ENCODE measurements at places on chromosomes 3 and 15.

GRCh38 chr3:28376424-28376823 is 27.8 kb upstream of the AZI2 start:
- peak; percentile 16 for DNase-seq

DNA sequence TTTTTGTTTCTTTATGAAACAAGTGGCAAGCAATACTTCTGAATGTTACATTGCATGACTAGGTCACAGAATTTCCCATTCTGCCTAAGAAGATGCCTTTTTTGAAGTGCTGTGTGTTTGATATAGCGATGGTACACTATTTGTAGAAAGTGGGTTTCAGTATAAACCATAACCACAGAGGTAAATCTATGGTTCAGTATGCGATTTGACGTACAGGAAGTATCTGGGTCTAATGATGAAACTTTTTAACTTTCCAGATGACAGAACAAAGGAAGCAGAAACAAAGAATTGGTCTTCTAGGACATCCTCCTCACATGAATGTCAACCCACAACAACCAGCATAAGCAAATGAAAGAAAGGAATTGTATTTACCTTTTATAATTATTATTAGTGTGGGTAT is 133.4 kb upstream of the BHLHE40 start:
- no peak for DNase-seq

DNA sequence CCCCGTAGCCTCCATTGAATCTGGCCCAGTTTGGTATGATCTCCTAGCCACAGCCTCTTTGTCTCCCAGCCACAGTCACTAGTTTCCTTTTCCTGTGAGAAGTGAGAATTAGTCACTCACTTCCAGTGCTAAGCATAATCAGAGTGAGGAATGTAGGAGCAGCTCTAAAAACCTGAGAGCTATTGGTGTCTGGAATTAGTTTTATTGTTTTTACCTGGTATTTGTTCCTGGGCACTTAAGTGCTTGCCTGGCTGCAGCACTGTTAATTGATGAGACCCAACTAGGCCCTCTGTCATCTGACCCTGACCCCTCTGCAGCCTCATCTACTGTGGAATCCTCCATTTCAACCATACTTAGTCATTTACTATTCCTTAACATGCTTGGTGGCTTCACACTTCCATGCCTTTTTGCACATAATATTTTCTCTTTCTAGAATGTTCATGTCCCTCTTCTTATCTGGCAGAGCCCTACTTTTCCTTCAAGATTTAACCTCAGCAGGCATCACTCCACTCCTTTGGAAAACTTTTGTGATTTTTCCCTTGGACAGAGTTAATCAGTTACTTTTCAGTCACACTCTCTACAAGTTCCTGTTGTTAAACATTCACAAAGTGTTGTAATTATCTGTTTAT is 48.8 kb downstream of the PDE8A start:
- peak; percentile 32 for DNase-seq

DNA sequence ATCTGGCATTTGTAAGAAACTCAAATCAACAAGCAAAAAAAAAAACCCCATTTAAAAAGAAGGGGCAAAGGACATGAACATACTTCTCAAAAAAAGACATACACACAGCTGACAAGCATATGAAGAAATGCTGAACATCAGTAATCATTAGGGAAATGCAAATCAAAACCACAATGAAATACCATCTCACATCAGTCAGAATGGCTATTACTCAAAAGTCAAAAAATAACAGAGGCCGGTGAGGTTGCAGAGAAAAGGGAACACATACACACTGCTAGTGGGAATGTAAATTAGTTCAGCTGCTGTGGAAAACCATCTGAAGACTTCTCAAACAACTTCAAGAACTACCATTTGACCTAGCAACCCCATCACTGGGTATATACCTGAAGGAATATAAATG is 199.4 kb upstream of the THBS1 start:
- no peak for DNase-seq

- no peak for DNase-seq
Measured at GRCh38 chr3:127419641-127420553, 132.1 kb upstream of the PRR20G start.

- peak; percentile 72 for DNase-seq
Measured at GRCh38 chr15:83207009-83207659, 489 bp downstream of the HDGFL3 start.

DNA sequence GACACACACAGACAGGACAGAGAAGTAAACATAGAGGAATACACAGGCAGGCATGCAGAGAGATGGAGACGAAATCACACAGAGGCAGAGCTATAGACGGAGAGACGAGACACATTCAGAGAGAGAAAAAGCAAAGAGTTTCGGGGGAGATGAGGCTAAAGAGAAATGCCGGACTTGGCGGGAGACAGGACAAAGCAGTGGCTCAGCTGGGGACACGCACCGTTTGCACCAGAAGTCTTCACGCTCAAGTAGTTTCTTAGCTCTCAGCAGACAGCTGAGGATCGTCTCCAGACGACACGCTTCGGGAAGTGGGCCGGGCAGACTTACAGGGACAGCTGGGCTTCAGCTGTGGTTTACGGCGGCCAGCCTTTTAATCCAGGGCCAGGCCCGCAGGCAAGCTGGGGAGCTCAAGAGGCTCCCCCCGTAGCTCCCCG is 56.2 kb upstream of the DLG1 start:
- peak; percentile 68 for DNase-seq

- peak; percentile 34 for DNase-seq
Measured at GRCh38 chr3:160226026-160226907, 1.0 kb downstream of the C3orf80 start.

- DNase-seq = no peak
Measured at GRCh38 chr3:184604615-184605290, 43.2 kb downstream of the EPHB3 start.

DNA sequence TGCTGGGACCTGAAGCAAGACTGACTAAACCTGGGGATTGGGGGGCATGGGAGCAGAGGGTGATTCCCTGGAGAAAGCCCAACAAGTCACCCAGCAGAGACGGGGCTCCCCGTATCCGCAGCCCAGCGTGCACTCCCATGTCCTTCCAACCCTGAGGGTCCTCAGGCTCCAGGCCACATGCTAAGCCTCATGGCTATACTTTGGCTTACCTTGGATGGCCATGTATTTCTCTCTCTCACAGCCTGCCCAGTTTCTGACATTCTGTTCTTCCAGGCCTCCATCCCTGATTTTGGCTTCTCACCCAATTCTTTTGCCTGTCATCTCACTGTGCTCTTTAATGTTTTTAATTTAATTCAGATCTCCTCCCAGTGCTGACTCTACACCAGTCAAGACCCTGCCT is 126.8 kb upstream of the CTDSPL start:
- DNase-seq = no peak

GRCh38 chr15:101054116-101054515 is 135.0 kb downstream of the LRRK1 start:
- peak; percentile 0 for DNase-seq

- DNase-seq = no peak
Measured at GRCh38 chr15:56358604-56359003, 6.6 kb upstream of the TEX9 start.

GRCh38 chr15:66774001-66774814 is 72.2 kb downstream of the SMAD6 start:
- peak; percentile 89 for DNase-seq

DNA sequence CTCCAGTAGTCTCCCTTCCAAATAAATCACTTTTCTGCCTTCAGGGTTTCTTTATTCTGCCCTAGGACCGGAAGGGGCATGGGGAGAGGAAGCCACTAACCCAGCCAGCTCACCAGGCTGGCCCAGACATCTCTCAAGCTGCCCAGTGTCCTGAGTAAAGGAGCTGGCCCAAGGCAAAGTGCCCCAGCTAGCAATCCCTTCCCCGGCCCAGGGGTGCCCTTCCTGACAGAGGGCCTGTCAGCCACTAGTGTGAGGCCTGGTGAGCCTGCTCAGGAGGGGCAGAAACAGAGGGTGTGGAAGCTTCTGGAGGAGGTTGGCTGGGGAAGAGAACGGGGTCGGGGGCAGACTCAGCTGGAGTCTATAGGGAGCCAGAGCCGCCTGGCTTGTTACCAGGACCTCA is 22.2 kb downstream of the SHF start:
- DNase-seq = no peak

- no peak for DNase-seq
Measured at GRCh38 chr3:53650928-53651661, 156.7 kb downstream of the CACNA1D start.

DNA sequence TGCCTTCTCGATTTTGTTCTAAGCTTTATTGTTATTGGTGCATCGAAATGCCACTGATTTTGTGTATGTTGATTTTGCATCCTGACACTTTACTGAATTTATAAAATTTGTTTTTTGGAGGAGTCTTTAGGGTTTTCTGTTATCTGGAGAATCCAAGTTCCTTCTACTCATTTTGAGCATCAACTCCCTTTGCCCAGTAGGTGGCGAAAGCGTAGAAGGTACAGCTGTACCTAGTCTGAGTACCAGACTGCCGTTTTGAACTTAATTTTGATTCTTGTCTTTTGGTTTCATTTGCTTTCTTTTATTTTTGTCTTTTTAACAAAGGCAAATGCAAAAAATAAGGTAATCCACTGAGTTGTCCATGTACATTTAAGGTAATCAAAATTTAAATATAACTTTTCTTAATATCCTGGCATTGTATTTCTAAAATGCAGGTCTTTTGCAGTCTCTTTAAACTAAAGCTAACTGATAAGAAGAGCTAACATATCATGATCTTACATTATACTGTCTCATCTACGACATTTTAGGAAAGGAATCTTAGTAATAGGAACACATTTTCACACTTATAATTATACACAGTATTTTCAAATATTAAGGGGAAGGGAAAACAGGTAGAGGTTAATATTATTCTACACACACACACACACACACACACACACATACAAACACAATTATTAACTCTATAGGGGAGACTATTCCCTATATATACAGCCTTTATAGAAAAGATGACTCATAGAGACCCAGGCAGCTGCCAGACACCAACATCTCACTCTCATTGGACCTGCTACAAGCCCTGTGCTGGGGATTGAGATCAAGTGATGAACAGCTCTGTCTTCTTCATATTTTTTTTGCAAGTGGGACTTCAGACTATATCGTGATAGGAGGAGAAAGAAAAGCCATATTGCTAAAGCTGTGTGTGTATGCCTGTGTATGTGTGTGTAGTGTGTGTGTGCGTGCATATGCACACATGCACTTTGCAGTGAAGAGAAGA is 71.8 kb downstream of the SYNPR start:
- DNase-seq = peak; percentile 86

DNA sequence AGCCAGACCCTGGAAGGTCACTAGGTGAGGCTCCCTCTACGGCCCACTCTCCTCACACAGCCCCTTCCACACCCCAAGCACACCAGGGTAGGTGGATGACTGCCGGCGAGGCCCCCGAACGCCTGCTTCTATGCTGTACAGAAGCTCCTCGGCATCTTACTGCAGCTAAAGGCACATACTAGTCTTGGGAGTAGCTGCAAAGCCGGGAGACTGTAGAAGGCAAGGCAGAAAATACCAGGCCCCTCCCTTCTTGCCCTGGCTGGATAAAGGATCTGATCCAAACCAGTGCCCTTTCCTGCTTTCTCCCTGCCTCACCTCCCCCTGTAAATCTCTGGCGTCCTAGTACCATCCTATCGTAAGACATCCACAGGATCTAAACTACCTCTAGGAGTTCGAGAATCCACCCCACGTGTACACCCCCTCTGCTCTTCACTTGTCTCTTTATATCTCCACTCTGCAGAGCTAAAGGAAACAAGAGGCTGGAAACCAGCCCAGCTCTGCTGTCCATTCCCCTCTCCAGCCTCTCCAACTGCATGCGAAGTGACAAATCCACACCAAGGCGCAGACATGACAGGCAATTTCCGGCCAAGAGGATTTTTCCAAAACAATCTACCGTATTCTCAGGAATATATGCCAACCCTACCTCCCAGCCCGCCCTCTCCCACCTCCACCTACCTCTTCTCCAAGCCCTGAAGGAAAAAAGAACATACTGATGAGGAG is 11.8 kb downstream of the TNK2 start:
- peak; percentile 74 for DNase-seq

DNA sequence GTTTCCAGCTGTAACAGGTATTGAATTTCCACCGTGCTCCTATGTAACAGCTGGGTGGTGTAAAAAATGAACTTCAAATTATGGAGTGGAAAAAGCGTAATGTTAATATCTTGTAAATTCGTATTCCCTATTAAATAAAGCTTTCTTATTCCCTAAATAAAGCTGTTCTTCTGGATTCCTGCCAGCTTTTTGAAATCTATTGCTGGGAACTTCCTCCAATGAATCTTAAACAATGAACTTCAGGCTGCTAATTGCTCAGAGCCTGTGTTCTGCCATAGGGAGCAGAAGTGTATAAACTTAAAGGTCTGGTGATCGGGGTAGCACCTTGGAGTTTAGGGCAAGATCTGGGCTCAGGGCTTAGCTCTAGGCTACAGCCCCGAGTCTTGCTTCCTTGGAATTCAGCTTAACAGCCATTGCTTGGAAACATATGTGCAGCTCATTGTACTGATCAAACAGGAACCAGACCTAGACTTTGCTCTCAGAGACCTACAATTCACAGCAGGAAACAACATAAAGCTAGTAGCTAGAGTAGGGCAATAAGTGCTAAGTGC is 1.4 kb downstream of the ARL14 start:
- peak; percentile 46 for DNase-seq

- no peak for DNase-seq
Measured at GRCh38 chr3:56795829-56796185, 5.9 kb downstream of the ARHGEF3 start.

GRCh38 chr15:82972990-82973389 is 13.0 kb upstream of the RAMAC start:
- no peak for DNase-seq

- no peak for DNase-seq
Measured at GRCh38 chr3:118128886-118129285, 905.8 kb downstream of the IGSF11 start.

GRCh38 chr15:39131609-39132008 is 449.3 kb upstream of the THBS1 start:
- DNase-seq = no peak

DNA sequence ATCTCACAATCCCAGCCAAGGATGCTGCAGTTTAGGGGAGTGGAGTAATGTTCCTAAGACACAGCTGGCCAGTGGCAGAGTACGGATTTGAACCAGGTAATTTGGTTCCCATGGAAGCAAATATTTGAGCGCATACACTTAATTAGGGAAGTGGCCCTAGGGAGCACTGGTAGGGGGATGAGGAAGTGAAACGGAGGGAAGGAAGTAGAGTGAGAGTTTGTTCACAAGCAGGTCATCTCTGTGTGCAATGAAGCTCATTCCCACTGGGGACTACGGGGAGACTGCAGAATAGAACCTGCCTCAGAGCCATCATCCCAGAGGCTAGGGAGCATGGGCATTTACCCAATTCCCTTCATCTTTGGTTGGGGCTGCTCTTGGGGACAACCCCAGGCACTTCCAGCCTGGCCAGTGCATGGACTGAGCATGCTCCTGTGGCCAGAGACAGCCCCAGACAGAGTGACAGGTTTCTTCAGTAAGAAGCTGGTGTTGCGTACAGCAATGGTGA is 317.2 kb upstream of the PROK2 start:
- no peak for DNase-seq

- DNase-seq = no peak
Measured at GRCh38 chr3:58952128-58952917, 97.5 kb downstream of the CFAP20DC start.

GRCh38 chr15:60212536-60212935 is 185.2 kb downstream of the ANXA2 start:
- DNase-seq = no peak
